IgD-negative memory B cell (primary cell): ENCODE measurements at places on chromosomes 7 and 10. TPM values are rescaled to one million over a fixed set of nuclear protein-coding genes. Genes with fewer than 3 reads are reported as not detected.

Gene IMPDH1
- polyA plus RNA-seq: 58.6 TPM

Gene IFIT1B
- not detected for polyA plus RNA-seq

Gene PITX3
- polyA plus RNA-seq: not detected

Gene SPDYE5
- 0.24 TPM for polyA plus RNA-seq

Gene MALRD1
- polyA plus RNA-seq: not detected

Gene HOXA6
- 0.39 TPM for polyA plus RNA-seq

Gene GHRHR
- polyA plus RNA-seq: not detected
